Fibroblast of the aortic adventitia (primary cell): ENCODE measurements at places on chromosomes 16 and 17.
A peak's percentile ranks its signal among the peaks of the same experiment; 100 is the strongest.

- DNase-seq = no peak
Observed at GRCh38 chr17:35212668-35213067, 18.5 kb upstream of the SLC35G3 start.

DNA sequence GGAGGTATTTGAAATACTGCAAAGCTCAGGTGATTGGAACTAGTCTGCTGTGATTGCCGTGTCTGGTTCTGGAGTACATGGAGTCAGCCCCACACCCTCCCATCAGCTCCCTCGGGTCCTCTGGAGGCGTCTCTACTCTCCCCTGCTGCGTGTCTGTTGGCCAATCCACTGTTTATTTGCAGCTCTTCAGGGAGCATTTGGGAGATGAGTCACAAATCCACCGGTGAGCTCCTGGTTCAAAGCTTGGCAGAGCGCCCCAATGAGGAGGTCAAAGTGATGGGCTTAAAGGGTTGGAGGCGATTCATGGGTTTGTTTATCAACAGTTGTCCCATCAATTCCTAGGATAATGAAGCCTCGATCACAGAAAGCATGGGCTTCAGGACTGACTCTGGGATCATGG lies 14.6 kb downstream of the CALB2 start:
- no peak for DNase-seq

GRCh38 chr17:77535892-77536291 lies 395.1 kb downstream of the SEC14L1 start:
- DNase-seq = no peak

GRCh38 chr16:75308011-75308410 lies 56.6 kb upstream of the BCAR1 start:
- DNase-seq = no peak

DNA sequence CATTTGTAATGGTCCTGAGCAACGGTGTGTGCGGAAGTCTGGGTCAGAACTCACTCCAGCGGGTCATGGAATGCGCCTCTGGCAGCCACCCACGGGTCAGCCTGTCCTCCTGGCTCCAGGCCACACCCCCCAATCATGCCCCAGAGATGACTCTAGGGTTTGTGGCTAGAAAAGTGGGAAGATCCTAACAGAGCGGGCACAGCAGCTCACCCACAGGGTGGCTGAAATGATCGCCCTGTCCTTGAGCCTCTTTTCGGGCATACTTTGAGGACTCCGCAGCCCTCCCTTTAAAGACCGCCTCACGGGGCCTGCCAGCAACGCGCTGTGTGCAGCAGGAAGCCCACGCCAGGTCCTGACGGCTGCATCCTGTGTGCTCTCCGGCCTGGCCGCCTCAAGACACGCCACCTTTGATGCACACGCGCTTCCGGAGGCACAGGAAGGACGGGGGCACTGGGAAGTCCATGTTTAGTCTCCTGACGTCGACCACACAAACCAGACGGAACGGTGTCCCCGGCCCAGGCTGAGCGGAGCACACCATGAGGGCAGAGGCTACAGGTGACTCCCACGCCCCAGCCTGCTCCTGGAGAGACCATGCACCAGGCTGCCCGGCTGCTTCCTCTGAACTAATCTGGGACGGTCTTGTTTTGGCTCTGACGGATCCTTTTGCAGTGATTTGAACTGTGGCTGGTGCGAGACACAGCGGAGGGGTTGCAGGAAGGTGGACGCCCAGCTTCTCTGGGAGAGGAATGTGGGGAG lies 92.9 kb downstream of the TBC1D16 start:
- DNase-seq = no peak

GRCh38 chr17:19244781-19245180 lies 7.6 kb downstream of the EPN2 start:
- no peak for DNase-seq

GRCh38 chr17:42853004-42853403 lies 2.0 kb downstream of the AOC3 start:
- no peak for DNase-seq

- no peak for DNase-seq
Observed at GRCh38 chr16:88686062-88686438, 257 bp downstream of the SNAI3 start.

- no peak for DNase-seq
Observed at GRCh38 chr16:54798267-54798666, 132.4 kb upstream of the IRX5 start.

GRCh38 chr17:81513372-81513752 lies 763 bp upstream of the ACTG1 start:
- DNase-seq = no peak

GRCh38 chr16:535446-536405 lies 8.2 kb downstream of the CAPN15 start:
- peak; percentile 70 for DNase-seq

DNA sequence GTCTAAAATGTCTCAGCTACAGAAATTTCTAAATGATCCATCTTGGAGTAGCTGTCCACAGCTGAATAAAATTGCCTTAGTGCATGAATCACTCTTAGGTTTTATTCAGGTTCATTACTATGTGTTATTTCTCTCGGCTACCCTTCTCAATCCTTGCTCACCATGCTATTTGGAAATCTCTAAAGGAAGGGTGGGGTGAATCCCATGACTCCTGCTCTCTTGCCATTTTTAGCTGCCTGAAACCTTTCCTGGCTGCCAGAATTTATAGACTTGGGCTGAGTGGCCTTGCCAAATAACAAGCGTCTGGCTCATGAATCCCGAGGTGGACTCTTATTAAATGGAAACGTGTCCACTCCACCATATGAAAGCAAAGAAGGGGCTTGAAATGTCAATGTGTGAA lies 936.1 kb upstream of the SOX9 start:
- no peak for DNase-seq

GRCh38 chr17:80664217-80664790 lies 119.7 kb downstream of the RPTOR start:
- DNase-seq = peak; percentile 25

DNA sequence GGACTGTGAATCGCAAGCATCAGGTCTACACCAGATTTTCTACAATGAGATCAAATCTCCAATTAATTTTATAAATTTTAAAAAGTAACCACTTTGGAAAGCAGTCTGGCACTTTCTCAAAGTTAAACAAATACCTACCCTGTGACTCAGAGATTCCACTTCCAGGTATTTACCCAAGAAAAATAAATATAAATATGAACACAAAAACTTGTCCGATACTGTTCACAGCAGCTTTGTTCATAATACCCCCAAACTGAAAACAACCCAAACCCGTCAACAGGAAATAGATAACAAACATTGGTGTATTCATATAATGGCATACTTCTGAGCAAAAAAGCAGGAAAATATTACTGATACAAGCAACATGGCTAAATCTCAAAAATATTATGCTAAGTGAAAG lies 12.1 kb downstream of the ZDHHC7 start:
- peak; percentile 49 for DNase-seq

- no peak for DNase-seq
Observed at GRCh38 chr17:58344791-58345157, 7.2 kb downstream of the SUPT4H1 start.

DNA sequence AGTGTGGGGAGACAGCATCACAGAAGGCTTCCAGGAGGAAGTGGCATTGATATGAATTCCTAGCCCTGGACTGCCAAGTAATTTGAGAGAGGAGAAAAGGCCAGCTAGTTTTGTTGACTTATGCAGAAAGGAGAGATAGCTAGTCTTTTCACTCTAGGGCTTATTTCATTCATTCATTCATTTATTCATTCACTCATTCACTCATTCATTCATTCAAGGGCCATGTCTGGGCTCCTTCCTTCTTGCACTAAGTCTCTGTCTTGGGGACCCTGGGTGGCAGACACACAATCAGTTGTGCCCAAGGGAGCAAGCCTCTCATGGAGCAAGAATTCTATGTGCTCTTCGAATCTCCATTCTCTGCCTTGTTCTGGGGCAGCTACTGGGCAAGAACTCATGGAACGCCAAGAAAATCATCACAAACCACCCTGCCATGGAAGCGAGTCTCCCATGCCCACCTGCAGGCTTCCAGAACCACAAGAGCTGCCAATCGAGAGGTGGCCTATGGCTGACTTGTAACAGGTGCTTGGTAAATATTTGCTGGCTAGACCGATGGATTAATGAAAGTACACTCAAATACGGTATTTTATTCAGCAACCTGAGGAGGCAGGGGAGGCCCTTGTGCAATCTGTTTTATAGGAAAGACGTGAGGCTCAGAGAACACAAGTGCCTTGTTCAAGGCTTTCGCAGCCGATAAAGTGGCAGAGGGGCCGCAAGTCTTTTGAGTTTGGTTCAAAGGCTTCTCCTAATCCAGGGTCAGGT lies 223.6 kb downstream of the XYLT1 start:
- no peak for DNase-seq

GRCh38 chr17:57531078-57531477 lies 214.0 kb downstream of the CCDC182 start:
- no peak for DNase-seq

DNA sequence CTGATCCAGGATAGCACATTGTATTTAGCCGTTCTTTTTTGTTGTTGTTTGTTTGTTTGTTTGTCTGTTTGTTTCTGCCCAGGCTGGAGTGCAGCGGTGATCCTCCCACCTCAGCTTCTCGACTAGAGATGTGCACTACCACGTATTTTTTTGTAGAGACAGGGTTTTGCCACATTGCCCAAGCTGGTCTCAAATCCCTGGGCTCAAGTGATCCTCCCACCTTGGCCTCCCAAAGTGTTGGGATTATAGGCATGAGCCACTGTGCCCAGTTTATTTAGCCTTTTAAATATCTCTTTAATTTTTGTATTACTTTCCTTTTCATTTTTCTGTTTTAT lies 9.2 kb upstream of the NLRC5 start:
- DNase-seq = no peak

- no peak for DNase-seq
Observed at GRCh38 chr17:77914385-77915254, 43.9 kb upstream of the TNRC6C start.

- no peak for DNase-seq
Observed at GRCh38 chr17:44024271-44024663, 9.5 kb upstream of the TMEM101 start.

DNA sequence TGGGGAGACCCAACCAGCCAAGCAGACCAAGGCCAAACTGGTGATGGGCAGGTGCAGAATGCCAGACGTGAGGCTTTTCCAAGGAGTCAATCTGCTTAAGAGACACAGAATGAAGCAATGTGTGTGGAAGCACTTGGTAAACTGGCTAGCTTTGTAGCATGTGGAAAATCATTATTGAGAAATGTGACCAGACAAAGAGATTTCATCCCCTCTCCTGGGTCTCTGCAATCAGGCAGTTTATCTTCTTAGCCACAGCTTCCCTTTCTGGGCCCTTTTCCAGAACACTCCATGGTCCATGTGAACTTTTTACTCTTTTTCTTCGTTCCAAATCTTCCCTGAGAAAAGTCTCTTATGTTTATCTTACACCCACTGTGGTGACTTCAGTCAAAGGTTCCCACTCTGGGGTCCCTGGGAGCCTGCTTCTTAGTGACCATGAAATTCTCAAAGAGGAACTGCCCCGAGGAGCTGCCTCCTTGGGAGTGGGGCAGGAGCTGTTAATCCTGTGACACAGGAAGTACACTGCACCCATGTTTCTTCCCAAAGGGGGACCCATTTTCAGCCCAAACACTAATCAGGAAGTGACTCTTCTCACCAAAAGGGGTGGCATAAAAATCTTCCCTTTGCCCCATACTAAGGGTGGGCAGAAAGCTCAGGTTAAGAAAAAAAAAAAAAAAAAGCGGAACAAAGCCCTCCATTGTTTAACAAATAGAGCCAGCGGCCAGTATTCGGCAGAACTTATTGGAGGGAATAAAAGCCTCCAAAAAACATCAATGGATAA lies 346.2 kb upstream of the ASIC2 start:
- no peak for DNase-seq

- DNase-seq = no peak
Observed at GRCh38 chr17:381516-381915, 28.9 kb upstream of the RPH3AL start.

DNA sequence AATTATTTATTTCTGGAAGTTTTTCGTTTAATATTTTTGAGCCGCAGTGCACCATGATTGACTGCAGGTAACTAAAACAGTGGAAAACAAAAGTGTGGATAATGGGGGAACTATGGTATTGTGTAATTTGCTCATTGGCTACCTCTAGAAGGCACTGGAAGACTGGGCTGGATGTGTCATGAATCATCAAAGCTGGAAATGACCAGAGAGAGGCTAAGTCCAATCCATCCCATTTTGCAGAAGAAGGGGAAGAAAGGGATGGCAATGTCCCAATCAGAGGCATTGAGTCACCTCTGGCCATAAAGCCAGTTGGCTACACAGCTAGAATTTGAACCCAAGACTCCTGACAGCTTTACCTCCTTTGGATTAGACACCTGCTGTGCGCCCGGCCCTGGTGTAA lies 29.3 kb downstream of the GLP2R start:
- DNase-seq = no peak

DNA sequence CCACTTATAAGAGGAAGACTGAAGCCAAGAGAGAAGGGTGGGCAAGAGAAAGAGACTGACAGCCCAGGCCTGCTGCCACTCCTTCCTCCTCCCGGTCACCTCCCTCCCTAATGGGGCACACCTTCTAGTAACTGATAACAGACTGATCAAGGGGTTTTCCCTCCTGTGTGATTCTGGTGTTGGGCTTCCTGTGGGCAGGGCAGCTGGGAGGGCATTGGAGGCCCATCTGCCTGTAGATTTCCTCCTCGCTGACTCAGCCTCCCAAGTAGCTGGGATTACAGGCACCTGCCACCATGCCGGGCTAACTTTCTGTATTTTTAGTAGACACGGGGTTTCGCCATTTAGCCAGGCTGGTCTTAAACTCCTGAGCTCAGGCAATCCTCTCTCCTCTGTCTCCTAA lies 16.2 kb downstream of the CA4 start:
- no peak for DNase-seq
